Hindlimb muscle (tissue), 1 donor: ENCODE measurements at places on chromosomes 7 and 10.

- no peak for DNase-seq
Observed at GRCh38 chr10:26381986-26382385, 56.2 kb upstream of the APBB1IP start.

GRCh38 chr10:111338805-111339204, 262.0 kb downstream of the ADRA2A start:
- DNase-seq: no peak

- DNase-seq: no peak
Observed at GRCh38 chr10:31142026-31142425, 110.4 kb upstream of the ZNF438 start.

DNA sequence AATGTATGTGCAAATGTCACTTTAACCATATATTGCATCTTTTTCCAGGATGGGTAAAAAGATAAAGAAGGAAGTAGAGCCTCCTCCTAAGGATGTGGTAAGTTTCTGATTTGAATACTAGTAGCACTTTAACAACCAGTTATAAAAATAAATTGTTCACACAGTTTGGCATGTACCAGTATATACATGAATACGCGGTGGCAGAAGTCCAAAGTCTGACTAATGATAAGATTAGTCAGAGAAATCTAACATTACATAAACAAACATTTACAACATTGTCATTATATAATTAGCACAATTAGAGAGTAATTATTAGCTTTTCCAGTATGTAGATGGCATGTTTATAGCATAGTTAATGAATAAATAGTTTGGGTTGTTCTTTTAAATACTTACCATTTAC, 4.1 kb downstream of the ARMC3 start:
- no peak for DNase-seq

GRCh38 chr7:139159900-139160675, 50.6 kb upstream of the ZC3HAV1 start:
- DNase-seq: no peak

DNA sequence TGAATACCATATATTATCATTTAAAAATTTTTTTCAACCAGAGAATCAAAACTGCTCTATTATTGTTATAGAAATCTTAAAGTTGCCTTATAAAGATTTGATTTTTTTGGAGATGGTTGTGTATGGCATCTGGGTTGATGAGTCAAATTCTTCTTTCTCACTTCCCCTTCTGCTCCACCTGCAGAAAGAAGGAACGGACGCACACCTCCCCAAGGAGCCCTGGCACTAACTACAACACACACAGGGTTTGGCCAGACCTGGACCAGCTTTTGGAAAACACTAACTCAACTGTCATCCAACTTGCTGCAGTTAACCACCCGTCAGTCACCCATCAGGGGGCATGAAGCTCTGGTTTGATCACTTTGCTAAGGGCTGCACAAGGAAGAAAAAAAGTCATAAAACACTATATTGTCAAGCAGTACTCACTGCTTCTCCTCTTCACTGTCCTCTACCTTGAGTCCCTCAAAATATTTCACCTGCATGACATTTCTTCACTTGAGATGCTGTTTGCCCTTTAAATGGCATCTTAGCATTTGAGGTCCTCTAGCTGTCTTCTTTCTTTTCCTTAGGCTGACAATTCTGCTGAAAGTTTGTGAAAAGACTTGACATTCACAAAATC, 266.7 kb upstream of the PHF14 start:
- no peak for DNase-seq

DNA sequence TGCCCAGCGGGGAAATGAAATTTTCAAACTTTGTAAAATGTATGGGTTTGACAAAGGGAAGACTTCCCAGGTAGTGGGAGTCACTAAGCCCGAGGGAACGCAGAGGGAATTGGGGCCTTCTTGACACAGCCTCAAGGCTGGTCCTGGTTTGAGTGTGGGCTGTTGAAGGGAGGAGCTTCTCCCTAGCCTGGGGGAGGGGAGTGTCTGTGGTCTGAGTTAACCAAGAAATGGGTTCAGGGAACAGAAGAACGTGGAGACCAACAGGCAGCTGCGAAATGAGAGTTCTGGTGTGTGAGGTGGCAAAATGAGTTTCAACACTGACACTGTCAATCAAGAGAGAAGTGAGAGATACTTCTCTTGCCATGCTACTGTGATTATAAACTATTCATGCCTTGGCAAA, 32.7 kb upstream of the BAMBI start:
- DNase-seq: no peak

- DNase-seq: peak; percentile 42
Observed at GRCh38 chr10:32938554-32939061, 19.4 kb downstream of the ITGB1 start.

- DNase-seq: no peak
Observed at GRCh38 chr10:59854571-59854970, 51.8 kb downstream of the CCDC6 start.

DNA sequence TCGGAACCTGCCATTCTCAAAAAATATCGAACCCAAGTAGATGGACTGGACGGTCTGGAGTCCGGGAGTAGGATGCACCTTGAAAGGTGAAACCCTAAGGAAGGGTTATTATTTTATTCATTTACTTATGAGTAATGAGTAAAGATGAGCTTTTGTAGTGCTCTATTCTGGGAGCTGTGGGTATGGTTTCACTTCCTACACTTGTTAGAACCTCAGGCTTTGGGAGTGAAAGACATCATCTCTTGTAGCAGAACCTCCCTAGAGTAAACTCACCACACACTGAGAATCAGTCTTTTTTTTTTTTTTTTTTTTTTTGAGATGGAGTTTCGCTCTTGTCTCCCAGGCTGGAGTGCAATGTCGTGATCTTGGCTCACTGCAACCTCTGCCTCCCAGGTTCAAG, 389.4 kb upstream of the AUTS2 start:
- no peak for DNase-seq

GRCh38 chr10:132617737-132618052, 80.1 kb downstream of the INPP5A start:
- no peak for DNase-seq

DNA sequence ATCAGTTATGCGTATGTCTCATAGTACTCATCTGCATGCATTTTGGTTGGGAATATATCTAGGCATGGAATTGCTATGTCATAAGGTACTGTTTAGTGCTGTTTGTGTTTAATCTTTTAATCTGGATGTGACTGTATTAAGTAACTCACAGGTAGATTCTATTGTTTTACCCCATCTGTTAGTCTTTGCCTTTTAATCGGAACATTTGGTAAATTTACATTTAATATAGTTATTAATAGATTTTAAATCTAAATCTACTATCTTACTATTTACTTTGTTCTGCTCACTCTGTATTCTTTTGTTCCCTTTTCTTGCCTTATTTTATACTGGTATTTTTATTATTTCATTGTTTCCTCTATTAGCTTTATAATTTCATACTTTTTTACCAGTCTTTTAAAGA, 10.6 kb upstream of the ITGA8 start:
- no peak for DNase-seq

DNA sequence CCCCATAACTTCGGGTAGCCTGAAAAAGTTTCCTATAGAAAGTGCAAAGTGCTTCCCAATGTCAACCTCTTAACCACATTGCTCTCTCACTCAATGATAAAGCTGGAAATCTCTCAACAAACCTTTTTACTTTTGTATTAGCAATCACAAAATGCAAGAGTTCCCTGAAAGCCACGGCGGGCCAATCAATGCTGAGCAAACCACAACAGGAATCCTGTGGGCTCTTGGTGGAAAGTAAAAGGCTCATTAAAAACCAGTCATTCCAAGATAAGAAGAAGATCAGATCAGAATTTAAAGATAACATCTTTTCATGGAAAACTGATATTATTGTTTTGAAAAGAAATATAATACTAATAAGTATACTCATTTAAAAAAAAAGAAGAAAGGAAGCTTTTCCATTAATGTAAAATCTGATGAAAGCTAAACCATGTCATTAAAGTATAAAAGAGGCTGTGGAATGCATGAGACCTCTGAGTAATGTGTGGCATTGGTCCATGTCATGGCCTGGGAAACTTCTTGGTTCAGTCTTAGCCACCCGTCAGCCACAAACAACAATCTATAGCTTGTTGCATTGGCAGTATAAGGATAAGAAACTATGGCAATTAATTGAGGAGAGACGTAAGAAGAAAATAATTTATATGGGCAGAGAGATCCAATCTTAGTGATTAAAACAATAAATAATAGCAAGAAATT, 1066.1 kb upstream of the SORCS1 start:
- no peak for DNase-seq

- no peak for DNase-seq
Observed at GRCh38 chr7:142593106-142593505, 156.2 kb upstream of the PRSS1 start.

DNA sequence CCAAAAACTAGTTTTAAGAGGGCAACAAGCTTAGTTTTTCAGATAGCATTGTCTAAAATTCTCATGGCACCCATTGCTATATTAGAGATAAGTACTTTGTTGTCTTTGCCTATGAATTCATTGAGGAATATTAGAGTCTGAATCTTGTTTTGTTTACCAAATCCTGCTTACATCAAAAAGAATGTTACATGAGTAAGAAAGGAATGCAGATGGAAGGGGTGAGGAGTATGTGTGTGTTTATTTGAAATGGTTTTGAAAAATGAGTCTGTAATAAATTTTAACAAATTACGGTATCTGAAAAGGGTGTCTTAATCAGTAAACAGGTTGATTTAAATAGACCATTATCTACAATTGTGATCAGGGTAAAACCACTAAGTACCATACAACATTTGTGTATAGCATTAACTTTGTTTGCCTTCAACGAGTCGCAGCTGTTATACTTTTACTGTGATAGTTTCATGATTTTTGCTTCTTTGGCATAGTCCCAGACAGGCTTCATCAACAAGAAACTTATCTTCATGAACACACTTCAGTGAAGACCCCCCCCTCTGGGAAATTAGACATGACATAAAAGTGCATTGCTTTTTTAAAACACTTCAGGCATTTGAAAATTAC, 1183.9 kb upstream of the C7orf33 start:
- no peak for DNase-seq

- no peak for DNase-seq
Observed at GRCh38 chr7:55502858-55503440, 69.4 kb downstream of the VOPP1 start.

DNA sequence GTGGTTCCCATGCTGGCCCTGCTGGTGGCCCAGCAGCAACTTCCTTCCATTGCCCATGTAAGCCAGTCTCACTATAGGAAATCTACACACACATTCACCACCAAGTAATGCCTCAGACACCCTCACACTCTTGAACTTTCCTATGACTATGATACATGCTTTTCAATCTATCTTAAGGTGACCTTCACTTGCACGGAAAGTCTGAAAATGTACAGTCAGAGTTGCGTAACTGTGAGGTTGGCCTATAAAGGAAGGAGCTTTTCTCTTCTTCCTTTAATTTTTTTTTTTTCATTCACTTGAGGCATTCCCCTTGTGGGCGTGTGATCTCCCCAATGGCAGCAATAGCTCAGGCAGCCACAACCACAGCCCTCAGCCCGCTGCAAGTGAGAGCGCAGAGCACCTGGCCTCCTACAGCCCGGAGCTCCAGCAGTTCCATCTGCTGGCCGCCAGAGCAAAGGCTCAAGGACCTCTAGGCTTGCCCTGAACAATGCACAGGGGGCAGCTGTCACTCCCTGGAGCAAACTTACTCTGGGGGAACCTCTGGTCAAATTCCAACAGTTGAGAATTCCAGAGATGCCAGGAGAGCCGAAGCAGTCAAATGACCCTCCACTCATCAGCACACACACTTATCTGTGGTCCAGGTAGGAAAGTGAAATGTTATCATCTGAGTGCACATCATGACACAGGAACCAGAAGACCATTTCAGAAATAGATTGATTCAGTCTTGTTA, 123.1 kb upstream of the ADO start:
- no peak for DNase-seq

GRCh38 chr7:98745722-98746318, 124.0 kb downstream of the TMEM130 start:
- DNase-seq: peak; percentile 40

GRCh38 chr10:6778992-6779701, 199.1 kb upstream of the PRKCQ start:
- DNase-seq: no peak

- no peak for DNase-seq
Observed at GRCh38 chr10:67119651-67120050, 193.8 kb downstream of the LRRTM3 start.

DNA sequence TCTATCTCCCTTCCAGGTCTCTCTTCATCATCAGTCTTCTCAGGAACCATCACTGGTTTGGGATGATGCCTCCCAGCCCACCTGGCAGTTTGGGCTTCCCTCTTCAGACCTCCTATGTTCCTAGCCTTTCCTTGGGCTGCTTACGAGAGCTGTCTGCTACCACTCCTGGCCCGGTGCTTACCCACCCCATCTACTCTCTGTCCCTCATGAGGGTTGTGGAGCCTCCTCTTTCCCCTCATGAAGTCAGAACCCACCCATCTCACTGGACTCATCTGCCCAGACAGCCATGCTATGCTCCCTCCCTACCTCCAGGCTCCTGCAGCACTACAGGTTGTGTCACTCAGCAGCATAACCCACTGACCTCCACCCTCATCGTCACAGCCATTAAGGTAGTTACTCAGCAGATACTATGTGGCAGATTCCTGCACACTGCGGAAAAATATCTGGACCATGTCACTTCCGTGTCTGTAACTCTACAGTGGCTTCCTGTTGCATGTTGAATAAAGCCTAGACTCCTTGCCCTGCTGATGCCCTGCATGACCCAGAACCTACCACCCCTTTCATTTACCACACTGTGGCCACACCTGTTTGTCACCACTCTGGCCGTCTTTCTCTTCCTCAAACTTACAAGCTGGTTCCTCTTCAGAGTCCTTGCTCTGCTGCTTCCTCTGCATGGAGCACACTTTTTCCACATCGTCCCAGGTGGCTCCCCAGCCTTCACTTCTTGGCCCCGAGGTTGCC, 2.0 kb downstream of the DBNL start:
- DNase-seq: no peak

- no peak for DNase-seq
Observed at GRCh38 chr7:114539575-114539974, 125.0 kb downstream of the FOXP2 start.

DNA sequence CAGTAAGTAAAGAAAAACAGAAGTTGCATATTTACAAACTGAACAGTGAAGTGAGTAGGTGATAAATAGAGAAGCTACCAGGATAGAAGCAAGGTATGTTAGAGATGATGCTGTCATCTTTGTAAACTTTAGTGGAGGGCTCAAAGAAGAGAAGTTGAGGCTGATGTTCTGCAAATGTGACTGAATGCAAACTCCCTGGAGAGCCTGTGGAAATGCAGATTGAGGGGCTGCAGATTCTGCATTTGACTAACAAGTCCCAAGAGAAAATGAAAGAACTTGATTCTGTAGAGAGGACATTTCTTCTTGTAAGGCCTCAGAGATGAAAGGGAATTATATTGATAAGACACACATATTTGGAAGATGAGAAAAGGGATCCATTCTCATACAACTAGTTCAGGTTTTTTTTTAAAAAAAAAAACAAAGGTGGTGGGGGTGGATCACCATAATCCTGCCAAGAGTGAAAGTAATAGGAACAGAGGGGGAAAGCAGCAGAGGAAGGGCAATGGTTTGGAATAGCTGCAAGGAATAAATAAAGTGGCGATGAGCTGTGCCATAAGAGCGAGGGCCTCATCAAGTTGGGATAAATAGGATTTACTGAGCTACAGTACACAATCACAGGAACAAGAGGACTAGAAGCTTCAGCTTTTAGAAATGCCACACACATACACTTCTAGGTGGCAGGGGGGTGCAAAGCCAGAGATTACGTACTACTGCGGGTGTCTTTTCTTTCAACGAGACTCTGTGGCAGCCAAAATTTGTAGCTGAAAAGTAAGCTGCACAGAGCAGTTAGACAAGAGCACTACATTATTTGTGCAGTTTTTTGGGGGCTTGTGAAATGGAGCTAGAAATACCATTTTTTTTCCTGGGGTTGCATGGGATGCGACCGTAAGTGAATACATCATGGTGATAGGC, 778.5 kb downstream of the NRG3 start:
- no peak for DNase-seq

GRCh38 chr7:84529480-84530205, 335.1 kb upstream of the SEMA3A start:
- DNase-seq: no peak
